ENCODE measurements at places on chromosomes 4 and X.

DNA sequence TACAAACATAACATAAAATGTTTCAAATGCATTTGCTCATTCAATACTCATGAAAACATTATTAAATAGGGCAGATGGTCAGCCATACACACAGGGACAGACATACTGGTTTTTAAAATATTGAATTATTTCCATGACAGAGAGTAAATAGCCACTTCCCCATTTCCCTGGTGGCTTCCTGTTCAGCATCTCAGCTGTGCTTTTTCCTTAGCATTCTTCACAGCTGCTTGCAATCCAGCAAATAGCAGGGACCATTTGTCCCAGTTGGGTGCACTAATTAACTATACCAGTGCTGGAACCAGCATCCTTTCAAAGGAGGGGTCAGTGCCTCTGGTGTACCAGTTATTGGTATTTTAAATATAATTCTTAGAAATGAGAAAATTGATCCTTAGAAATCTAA is 964.7 kb downstream of the RAB28 start:
- no peak for DNase-seq

GRCh38 chr4:48905363-48906015 is 1.1 kb downstream of the OCIAD2 start:
- no peak for DNase-seq

DNA sequence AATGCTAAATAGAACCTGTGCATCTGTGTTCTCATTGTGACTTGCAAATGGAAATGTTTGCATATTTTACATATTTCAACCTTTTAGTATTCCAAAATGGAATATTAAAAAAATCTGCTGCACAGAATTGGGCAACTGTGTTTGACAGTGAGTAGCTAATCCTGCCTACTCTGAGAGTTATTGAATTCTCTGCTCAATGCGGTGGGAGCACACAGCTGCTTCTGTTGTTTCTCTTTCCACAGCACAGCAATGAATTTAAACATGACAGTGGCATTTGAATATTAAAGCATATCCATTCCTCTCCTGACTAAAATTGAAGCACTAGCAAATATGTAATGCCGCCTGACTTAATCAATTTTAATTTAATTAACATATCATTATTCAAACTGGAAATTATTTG is 366.6 kb downstream of the GASK1B start:
- DNase-seq: no peak

GRCh38 chr4:81421346-81422218 is 50.1 kb downstream of the RASGEF1B start:
- peak; percentile 13 for DNase-seq

GRCh38 chr4:17665346-17665745 is 50.9 kb downstream of the MED28 start:
- no peak for DNase-seq

DNA sequence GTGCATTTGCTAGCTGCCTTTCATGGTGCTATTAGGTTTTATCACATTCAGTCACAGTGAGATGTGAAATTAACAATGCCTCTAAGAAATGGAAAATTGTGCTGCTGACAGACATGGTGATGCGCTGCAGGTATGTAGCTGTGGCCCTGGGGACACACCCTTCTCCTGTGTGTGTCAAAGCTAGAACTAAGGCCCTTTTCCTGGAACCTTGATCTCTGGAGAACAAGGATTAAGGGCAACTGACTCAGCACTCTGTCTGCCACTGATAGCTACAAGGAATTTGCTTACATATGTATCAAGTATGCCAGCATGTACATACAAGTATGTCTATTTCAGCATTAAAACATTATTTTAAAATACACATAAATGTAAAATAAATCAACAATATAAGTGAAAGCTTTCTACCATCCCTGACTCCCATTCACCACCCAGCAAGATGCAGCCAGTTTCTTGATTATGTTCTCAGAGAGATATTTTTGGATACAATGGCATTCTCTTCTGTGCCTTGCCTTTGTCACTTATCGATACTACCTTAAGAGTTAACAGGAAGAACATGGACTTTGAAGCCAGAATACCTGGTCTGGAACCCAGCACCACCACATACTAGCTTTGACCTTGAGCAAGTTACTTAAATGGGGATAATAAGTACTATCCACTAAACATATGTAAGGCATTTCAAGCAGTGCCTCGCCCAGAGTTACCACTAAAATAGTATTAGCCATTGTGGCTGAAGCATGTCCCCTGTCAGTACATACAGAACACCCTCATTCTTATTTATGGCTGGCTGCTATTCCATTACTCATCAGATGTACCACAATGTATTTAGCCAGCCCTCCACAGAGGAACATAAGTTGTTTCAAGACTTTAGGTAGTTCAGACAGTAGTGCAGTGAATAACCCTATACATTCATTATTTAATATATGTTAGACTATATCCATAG is 68.5 kb downstream of the NPNT start:
- no peak for DNase-seq

- no peak for DNase-seq
These were observed 38.9 kb downstream of the PDHA1 start for GRCh38 chrX:19382555-19383145.

GRCh38 chrX:41352329-41352838 is 18.4 kb downstream of the DDX3X start:
- DNase-seq: no peak

DNA sequence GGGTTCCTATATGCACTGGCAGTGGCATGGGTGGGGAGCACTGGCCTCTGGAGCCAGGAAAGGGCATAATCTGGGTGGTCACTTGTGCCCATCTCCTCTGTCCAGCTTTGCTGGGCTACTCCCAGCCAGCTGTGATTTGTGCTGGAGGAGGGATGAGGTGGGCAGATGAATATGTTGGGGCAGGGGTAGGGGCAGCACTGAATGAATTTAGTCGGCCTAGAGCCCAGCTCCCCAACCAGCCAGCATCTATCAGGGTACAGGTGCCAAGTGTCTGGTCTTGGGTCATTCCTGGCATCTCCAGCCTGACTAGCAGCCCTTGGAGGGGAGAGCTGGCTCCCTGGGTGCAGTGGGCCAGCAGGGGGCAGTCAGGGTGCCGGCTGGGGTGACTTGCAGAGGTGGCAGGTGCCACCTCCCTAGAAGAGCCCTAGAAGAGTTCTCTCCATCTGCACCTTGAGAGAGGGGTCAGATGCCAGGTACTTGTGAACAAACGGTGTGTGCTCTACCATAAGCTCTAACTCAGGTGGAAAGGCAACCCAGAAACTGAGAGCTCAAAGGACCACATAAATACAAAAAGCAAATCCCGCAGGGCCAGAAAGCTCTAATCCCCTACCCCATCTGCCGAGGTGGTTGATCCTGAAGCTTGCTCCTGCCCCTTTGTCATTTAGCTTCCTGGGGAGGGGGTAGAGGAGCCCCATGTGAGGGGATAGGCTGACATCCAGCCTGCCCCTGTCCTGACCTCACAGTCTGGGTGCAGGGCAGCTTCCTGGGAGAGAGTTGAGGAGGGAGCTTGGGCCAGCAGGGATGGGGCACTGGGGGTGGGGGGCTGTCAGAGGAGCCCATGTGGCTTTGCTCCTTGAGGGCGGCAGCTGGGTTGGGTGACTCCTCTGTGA is 2.2 kb downstream of the SORCS2 start:
- DNase-seq: no peak

DNA sequence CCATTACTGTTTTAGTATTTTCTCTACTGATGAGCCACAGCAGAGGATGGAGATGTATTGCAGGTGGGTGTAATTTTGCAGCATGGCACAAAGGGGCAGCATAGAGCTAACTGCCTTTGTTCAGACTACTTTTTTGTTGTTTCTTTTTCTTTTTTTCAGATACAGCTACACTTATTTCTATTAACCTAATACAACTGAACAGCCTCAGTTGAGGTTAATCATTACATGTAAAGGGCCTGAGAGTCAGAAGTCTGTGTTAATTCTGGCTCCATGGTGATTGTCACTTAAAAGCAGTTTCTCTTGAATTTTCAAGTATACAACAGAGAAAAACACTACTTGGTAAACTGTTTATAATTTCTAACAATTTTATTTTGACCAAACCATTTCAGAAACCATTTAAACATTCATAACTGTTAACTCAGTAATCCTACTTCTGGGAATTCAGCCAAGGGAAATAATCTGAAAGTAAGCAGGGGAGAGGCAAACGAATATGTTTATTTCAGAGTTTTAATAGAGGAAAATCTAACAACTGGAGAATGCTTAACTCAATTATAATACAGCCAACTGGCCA is 13.9 kb upstream of the PPEF2 start:
- DNase-seq: peak; percentile 16

- DNase-seq: peak; percentile 60
These were observed 33.9 kb upstream of the HPF1 start for GRCh38 chr4:169791527-169792156.

DNA sequence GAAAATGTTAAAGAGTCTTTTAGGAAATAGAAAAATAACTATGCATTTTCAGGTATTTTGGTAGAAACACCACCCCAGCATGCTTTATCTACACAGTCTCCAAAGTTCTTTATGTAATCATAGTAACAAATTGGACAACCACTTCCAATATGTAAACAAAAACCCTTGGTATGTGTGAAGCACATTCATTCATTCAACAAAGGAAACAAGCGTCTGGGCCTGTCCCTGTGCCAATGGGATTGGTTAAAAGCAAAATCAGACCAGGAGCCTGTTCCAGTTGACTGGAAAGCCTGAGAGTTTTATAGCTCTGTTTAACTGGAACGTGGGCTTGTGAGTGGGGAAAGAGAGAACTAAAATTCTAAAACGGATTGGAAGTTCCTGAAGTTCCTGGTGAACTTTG is 41.3 kb upstream of the TENM3 start:
- no peak for DNase-seq

Data from muscle of back (tissue), 13 donors.